ENCODE measurements at places on chromosomes 2 and 18. TPM values are rescaled to one million over a fixed set of nuclear protein-coding genes. Genes with fewer than 3 reads are reported as not detected.

The TXNDC2 gene
- total RNA-seq = not detected

The COL4A3 gene
- not detected for total RNA-seq

The LRRFIP1 gene
- 190 TPM for total RNA-seq

The NOL4 gene
- total RNA-seq = not detected

The MSH2 gene
- 57.2 TPM for total RNA-seq

The RAPGEF4 gene
- total RNA-seq = 1.0 TPM

The IL1F10 gene
- total RNA-seq = not detected

The CDH7 gene
- total RNA-seq = not detected

- no peak for DNase-seq
Measured at GRCh38 chr2:29753671-29754444, 167.5 kb downstream of the ALK start.

DNA sequence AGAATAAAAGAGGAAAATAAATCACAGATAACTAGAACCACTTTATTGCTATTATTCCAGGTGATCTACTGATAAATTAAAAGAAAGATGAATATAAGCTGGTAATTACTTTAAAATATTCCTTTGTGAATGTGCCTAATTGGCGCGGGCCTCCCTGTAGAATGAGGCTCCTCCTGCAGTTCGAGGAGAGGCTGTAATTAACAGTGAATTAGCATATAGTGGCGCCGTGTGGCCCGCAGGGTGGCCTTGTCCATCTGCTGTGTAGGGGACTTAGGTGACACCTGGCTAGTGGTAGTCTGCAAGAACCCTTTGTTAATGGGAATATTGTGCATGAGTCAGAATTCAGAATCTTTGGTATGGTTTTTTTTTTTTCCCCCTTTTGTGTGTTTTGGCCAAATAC, 119.8 kb downstream of the AGAP1 start:
- no peak for DNase-seq

DNA sequence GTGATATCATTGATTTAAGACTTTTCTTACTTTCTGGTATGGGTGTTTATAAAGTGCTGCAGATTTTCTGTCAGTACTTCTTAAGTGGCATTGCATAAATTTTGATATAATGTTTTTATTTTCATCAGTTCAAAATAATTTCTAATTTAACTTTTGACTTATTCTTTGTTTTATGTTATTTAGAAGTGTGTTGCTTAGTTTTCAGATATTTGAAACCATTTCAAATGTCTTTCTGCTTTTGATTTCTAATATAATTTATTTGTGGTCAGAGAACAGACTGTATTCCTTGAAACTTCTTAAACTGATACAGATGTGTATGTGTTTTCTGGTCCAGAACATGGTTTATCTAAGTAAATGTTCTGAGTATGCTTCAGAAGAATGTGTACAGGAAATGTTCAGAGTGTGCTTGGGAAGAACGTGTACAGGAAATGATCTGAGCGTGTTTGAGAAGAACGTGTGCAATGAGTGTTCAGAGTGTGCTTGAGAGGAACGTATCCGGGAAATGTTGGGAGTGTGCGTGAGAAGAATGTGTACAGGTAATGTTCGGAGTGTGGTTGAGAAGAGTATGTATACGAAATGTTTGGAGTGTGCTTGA, 265.7 kb upstream of the HS6ST1 start:
- no peak for DNase-seq

GRCh38 chr2:23429036-23429435, 44.1 kb downstream of the KLHL29 start:
- no peak for DNase-seq

- DNase-seq = no peak
Measured at GRCh38 chr2:72415781-72416475, 268.3 kb upstream of the CYP26B1 start.

DNA sequence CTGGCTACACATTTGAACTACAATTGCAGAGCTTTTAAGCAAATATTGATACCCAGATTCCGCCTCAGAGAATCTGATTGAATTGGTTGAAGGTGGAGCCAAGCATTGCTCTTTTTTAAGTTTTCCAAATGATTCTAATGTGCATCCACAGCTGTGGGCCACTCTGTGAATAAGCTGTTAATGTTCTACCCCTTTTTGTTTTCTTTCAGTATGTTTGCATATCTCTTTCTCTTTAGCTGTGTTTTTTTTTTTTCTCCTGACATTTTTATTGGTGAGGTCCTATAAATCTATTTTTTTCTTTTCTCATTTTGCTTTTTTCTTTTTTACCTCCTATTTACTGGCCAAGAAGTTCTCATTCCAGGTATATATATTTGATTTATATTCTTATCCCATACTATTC, 6.5 kb downstream of the SCN3A start:
- no peak for DNase-seq

- DNase-seq = no peak
Measured at GRCh38 chr2:195456771-195457170, 200.3 kb upstream of the SLC39A10 start.

GRCh38 chr2:207819021-207819797, 49.5 kb upstream of the FZD5 start:
- DNase-seq = no peak

- no peak for DNase-seq
Measured at GRCh38 chr18:31229829-31230228, 67.2 kb upstream of the DSC1 start.

DNA sequence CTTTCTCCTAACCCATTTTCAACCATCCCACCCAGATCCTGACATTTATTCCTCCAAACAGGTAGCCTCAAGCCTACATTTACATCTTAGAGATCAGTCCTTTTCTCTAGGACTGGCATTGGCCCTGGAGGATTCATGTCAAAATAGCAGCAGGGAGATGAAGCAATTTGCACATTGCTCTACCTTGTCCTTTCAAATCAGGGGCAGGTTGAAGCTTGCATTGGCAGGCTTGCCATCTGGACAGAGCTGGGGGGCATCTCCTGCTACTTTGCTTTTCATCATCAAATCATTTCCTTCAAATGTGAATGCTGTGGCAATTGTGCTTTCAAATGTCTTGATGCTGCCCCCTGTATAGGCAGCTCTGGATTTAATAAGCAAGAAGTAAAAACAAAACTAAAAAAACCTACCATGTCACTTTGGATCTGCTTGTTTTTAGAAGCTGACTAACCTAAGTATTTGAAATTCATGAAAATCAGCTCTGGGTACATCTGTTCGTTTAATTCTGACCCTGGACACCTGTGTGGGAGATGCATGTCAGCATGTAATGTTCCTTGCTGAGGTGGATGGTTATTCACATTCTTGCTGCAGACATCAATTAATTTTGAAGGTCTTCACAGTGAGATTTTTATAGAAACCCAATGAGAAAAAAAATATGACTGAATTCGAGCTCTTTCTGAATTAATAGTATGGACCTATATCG, 47.9 kb downstream of the KIF5C start:
- DNase-seq = no peak

- no peak for DNase-seq
Measured at GRCh38 chr2:127233710-127234109, 13.6 kb upstream of the CYP27C1 start.

DNA sequence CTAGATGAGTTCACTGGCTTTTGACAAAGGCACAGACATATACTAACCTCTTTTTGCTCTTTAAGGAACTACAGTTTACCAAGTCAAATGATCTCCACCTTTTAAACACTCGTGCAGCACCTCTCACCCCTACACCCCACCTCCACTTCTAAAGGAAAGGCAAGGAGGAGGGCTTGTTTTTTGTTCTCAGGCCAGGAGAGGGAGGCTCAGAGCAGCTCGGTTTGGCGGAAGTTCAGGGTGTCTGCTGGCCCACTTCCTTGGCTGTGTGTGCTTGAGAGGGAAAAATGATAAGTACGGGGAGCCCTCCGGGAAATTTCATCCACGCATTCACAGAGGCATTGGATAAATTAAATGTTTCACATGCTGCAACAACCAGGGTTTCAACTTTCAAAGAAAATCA, 667.9 kb downstream of the BCL11A start:
- no peak for DNase-seq

All from activated naive CD4-positive, alpha-beta T cell treated with anti-CD3 and anti-CD28 coated beads, Interleukin-2, amount 50 U/mL, for 72 hours (primary cell).